Suppressor macrophage treated with lipopolysaccharide for 4 hours (primary cell): ENCODE measurements at places on chromosomes 1 and 21.

- no peak for DNase-seq
These were observed 102.0 kb upstream of the C8B start for GRCh38 chr1:57067863-57068262.

GRCh38 chr1:12088607-12089006, 25.5 kb downstream of the TNFRSF8 start:
- DNase-seq = no peak

DNA sequence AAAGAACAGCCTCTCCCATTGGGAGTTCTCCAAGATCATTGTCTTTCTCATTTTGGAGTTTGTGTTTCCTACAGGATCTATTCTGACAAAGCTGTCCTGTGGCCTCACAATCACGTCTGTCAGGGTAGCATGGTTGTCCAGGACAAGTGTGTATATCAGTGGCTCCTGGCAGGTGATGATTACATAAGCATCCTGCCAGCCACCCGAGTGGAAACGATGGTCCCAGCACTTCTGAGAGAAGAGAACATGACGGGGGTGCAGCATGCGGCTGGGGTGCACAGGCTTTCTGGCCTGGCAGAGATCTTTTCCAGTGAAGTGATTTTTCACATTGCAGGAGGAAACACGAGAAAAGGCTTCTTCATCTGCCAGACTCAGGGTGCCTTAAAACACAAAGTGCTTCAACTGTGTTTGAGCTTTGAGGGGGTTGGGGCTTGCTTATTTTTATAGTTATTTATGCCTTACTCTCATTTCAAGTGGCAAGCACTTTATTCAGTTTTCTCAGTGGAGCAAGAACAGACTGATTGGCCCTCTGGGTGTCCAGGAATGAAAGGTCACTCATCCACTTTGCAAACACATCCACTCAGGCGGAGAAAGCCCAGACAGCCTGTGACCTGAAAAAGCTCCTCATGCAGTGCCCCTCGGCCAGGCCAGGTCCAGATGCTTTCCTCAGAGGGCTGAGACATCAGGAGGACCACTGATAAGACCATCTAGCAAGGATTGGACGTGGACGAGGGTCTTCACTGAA, 186.0 kb downstream of the DUSP10 start:
- no peak for DNase-seq

DNA sequence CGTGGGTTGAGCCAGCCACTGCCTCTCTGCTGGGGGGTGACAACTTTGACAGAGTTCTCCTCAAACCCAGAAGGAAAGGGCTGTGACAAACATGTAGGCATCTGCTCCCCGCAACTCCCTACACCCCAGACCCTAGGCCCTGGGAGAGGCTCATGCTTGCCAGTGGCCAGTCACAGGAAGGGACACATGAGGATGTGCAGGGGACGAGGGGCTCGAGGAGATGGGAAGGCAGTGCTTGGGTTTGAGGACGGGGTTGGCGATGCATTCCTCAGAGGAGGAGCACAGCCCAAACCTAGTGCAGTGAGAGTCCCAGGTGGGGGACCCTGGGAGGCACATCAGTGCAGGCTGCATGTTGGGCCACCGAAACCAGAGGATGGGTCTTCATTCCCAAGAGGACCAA, 62.1 kb downstream of the STUM start:
- DNase-seq = no peak

DNA sequence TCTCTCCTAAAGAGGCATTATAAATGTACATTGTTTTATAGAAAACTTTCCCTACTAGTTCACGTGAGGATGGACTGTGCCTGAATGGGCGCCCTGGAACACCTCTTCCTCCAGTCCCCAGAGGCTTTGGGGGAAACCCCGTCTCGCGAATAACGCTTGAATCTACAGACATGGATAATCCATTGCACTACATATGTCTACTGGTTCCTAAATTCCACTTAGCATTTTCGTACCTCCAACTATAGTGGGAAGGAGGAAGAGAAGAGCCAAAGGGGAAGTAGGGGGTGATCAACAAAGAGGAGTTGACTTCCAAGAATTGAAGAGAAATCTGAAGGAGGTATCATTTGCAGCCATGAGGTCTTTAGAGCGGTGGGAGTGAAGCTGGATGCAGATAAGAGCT, 11.1 kb downstream of the BARHL2 start:
- no peak for DNase-seq

DNA sequence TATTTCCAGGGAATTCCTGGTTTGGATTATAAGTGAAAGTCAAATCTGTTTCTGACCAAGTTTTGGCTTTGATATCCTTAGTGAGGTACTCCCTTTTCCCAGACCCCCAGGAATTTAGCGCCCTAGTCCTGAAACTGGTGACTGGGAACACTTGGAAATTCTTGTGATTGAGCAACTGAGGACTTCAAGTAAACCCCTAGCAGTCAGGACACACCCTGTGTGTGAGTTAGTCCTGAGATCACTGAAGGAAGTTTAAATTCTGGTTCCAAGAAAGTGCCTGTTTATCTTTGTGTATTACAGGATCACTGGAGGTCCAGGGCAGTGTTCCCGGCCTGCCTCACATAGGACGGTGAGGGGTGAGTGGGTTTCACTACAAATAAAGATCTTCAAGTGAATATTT, 95.1 kb upstream of the F3 start:
- no peak for DNase-seq
